ENCODE measurements at places on chromosomes 3 and 15.

DNA sequence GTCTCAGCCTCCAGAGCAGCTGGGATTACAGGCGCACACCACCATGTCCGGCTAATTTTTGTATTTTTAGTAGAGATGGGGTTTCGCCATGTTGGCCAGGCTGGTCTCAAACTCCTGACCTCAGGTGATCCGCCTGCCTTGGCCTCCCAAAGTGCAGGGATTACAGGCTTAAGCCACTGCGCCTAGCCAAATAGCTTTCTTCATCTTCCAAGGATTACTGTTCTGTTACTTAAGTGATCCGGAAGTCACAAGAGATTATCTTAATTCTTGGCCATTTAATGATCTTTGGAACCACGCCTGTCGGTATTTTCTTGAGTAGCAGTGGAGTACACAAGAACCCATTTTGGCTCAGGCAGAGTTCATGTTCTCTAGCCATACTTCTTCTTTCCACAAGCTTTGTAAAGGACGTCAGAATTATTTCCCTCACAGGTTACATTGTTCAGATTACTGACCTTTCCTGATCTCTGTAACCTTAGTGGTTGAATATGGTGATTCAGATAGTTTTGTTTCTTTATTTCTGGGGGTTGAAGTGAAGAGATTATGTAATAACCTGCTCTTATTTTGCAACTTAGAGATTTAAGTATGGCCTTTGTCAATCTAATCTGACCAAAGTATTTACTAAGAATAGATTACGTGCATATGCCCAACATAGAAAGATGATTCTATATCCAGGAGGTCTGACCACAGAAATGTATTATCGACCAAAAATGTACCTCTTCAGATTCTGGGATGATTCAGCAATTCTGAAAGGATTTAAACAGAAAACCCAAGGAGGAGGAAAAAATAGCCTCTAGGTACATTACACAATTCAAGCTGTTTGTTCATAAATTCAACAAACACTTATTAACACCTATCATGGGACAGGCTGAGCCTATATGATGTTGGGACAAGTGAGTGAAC, 132.2 kb downstream of the GREM1 start:
- no peak for DNase-seq

- no peak for DNase-seq
Observed at GRCh38 chr3:155244699-155245098, 48.8 kb downstream of the STRIT1 start.

- no peak for DNase-seq
Observed at GRCh38 chr3:69137005-69137404, 14.6 kb upstream of the LMOD3 start.

GRCh38 chr3:190072856-190073255, 47.8 kb downstream of the P3H2 start:
- DNase-seq, result no peak

- DNase-seq, result no peak
Observed at GRCh38 chr3:184491867-184492615, 69.5 kb upstream of the EPHB3 start.

GRCh38 chr15:94094310-94094709, 137.1 kb upstream of the MCTP2 start:
- DNase-seq, result no peak

DNA sequence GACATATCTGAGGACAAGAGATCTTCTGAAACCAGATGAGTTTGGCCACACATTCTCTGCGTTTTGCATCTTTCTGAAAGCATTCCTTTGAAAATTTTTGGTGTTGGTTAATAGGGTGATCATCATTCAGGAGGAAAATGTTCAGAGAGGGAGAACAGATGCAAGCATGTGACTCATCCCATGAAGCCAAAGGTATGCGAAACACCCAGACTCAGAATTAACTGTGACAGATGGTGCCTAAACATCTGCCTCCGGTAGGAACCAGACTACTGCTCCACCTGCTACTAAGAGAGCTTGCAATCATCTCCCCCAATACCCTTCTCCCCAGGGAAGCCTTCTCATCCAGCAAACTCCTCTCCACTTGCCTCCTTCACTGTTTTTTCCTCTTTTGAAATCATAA, 46.2 kb downstream of the TRIM69 start:
- DNase-seq, result no peak

DNA sequence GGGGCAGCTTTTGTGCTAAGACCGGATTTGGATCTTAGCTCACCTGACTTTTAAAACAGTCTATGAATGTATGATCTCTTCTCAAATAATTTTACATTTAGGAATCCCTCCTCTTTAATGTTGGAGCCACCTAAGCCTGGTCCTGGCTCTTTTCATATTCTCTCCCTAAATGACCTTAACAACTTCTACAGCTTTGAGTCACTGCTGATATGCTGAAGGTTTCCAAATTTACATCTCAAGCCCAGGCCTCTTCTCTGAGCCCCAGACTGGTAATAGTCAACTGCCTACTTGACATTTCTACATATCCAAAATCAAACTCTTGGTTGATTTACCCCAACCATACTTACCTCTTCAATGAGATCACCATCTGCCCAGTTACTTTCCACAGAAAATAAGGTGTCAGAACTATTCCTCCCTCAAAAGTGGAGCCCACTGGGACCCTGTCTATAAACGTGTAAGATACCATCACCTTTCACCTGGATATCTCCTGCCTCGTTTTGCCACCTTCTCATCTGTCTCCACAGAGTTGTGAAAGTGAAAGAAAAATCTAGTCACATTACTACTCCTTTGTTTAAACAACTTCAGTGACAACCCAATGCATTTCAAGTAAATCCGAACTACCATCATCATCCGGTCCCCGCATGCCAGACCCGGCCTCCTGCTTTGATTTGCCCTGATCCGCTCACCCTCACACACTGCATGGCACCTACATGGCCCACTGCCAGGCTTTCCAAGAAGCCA, 48.8 kb downstream of the UBP1 start:
- no peak for DNase-seq

GRCh38 chr3:112572701-112573100, 10.9 kb downstream of the SLC35A5 start:
- no peak for DNase-seq

DNA sequence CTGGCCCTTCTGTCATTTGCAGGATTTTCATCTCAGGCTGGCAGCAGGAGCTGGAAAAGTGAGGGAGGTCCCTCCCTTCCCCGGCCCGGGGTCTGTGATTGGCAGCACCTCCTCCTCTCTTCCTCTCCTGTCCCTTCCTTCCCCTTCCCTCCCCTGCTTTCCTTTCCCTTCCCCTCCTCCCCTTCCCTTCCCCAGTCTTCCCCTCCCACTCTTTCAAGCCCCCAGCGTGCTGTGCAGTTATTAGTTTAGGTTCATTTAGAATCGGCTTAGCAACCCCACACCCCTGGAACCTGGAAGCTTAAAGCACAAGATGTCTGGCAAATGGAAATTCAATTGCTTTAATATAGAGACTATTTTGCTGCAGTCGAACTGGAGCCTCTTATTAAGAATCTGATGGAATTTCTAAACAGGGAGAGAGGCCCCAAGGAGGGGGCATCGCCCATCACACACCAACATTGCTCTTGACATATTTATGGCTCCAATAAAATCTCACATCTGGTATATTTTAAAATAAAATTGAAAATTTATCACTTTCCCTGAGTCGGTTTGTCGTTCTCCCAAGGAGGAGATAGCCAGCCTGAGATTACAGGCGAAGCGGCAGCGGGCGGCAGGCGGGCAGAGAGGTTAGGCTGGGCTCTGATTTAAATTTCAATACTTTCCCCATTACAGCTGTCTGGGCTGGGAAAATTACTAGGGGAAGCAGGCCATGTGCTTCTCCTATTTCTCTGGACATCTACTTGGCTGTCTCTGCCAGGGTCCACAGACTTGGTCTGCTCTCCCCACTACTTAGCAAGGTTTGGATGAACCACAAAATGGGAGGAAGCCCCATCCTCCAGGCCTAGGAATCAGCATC, 98.9 kb downstream of the LINGO1 start:
- DNase-seq, result no peak

DNA sequence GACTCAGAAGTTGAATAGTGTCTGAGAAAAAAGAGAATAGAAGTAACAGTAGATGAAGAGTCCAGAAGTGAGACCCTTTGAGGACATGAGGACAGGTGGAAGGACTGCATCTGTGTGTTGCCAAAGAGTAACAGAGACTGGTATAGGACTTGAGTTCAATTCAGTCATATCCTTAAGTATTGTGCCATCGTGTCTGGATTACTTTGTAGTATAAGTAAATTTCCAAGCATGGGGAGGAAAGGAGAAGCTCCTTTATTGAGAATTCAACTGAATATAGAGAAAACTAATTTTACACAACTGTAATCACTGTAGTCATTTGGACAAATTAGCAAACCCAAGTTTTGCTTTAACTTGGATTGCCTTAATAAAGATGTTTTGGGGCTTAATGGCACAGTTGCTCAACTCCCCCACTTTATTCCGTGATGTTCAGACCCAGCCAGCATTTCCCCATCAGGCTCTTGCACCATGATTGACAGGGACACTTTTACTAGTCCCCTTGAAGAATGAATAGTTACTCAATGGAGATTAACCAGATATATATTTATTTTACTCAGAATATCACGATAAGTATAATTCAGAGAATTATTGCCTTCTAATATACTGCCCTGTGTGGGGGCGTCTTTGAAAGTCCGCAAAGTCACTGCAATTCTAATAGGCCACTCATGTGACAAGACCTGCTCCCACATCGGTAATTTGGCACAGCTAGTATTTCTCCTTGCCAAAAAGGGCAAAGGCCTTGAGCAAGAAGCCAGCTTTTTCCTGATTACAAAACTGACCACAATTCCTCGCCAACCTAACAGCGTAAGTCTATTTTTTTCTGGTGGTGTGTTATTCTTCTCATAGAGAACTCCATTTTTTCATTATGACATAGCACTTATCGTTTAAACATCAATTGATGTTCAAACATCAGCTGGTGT, 61.3 kb downstream of the PPARG start:
- DNase-seq, result no peak

Data from activated T-helper 1 cell treated with anti-CD3 and anti-CD28 coated beads, Interleukin-2, amount 50 U/mL, for 16 hours (primary cell).